ENCODE measurements at places on chromosomes 3 and 15. TPM values are rescaled to one million over a fixed set of nuclear protein-coding genes. Genes with fewer than 3 reads are reported as not detected.

DNA sequence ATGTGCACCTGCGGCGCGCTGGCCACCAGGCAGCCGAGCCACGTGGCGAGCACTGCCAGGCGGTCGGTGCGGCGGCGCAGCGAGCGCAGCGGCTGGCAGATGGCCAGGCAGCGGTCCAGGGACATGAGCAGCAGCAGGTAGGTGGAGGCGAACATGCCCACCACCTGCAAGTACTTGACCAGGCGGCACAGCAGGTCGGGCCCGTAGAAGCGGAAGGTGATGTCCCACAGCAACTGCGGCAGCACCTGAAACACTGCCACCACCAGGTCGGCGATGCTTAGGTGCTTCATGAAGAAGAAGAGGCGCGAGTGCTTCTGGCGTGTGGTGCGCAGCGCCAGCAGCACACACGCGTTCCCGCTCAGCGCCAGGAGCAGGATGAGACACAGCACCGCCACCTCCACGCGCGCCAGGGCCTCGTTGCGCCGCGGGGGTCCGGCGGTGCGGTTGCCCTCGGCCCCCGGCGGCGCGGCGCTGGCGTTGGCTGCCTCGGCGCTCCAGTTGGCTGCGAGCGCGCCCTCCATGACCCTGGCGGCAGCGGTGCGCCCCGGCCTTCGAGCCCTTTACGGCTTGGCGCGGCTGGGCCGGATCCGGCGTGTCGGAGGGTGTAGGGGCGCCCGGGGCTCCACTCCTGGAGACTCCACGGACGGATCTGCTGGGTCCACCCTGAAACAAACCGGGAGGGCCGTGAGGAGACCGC, 1.6 kb downstream of the OXTR start:
- DNase-seq: no peak

The FOXL2 gene
- 0.06 TPM for total RNA-seq

The SPINK8 gene
- total RNA-seq: not detected

The ZNF620 gene
- total RNA-seq: not detected
